Activated naive CD4-positive, alpha-beta T cell treated with anti-CD3 and anti-CD28 coated beads for 36 hours (primary cell): ENCODE measurements at places on chromosomes 2 and 18.

GRCh38 chr2:74575320-74575719 lies 20.8 kb downstream of the DOK1 start:
- no peak for DNase-seq

GRCh38 chr2:171046048-171046560 lies 114.6 kb downstream of the TLK1 start:
- no peak for DNase-seq

DNA sequence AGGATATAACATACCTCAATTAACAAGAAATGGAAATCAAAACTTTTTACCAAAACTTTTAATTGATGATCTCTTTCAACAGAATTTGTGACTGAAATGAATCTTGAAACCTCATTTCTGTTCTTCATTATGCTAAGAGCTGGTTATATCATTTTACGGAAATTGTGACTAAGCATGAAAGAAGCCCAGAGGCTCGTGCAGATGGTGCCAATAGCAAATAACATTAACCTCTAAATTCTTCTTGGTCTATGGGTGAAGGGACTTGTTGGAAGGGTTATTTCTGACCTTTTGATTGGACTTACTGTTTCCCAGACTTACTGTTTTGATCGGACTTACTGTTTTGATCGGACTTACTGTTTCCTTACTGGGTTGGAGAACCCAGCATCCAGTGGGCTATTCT lies 435.6 kb downstream of the TDRD15 start:
- DNase-seq = no peak

DNA sequence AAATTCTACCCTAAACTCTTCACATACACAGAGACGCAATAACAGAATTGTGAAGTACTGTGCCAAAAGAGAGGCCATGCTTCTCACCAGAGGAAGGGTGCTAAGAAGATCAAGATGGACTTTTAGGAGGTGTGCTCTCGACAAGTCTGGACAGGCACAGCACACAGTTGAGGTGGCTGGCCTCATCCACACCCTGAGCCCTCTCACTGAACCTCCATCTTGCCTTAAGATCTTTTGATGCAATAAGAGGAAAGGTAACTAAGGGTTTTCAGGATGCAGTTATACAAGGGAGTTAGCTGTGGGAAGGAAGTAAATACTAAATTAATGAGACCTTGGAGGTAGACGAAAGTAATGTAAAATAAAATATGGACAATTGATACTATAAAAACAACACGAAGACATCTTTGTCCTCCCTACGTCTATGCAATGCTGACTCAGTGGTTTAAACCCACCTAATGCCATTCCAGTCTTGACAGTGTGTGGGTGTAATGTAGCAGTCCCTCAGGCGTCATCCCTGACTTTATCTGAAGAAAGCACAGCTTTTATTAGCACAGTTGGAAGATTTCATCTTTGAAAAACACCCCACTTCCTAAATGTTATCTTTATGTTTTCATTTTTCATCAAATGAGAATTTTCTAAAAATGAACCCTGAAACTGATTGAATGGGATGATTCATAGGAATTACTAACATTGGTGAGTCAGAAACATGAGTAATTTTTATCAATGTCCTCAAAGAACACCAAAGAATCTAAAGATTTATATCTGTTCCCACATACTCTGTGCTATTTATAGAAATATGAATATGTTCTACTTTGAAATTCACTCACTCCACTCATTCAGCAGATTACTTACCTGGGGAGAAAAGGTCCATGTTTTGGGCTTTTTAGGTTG lies 34.0 kb upstream of the MALL start:
- no peak for DNase-seq

- no peak for DNase-seq
Measured at GRCh38 chr2:67842375-67842959, 220.3 kb downstream of the C1D start.

- no peak for DNase-seq
Measured at GRCh38 chr2:217919781-217920351, 82.9 kb downstream of the TNS1 start.

- peak; percentile 53 for DNase-seq
Measured at GRCh38 chr2:26772064-26773001, 8.2 kb downstream of the SLC35F6 start.

- no peak for DNase-seq
Measured at GRCh38 chr2:65076345-65076710, 20.1 kb downstream of the CEP68 start.

DNA sequence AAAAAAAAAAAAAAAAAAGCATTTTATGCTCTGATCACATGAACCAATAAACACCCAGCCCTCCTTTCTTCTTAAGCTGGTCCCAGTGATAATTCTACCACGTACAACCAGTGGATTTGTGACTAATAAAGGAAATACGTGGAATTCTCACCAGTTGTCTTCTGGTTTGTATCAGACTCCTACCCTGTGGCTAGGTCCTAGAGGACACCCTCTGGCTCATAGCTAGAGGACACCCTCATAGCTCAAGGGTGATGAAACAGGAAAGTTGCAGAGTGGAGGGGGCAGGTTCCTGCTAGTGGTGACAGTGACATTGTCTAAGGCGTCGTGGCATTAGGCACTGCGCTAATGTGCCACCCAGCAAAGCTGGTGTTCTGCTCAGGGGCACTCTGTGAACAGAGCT lies 167.8 kb downstream of the BCL11A start:
- DNase-seq = no peak

DNA sequence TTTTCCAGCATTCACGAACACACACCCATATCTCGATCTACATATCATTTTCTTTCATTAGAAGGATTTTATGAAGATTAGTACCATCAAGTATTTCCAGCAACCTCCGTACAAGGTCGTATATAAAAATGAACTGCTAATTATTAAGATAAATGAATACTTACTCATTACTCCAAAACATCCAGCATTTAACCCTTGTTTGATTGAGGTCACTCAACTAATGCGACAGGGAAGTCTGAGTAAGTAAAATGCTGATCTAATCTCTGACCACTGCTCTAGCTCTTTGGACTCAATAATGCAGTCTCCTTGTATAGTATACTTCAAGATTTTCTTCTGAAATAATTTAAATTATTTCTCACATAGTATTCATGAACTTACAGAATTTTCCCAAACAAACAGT lies 2.0 kb downstream of the ABHD3 start:
- DNase-seq = no peak

- no peak for DNase-seq
Measured at GRCh38 chr18:55141318-55141717, 182.1 kb upstream of the CCDC68 start.

DNA sequence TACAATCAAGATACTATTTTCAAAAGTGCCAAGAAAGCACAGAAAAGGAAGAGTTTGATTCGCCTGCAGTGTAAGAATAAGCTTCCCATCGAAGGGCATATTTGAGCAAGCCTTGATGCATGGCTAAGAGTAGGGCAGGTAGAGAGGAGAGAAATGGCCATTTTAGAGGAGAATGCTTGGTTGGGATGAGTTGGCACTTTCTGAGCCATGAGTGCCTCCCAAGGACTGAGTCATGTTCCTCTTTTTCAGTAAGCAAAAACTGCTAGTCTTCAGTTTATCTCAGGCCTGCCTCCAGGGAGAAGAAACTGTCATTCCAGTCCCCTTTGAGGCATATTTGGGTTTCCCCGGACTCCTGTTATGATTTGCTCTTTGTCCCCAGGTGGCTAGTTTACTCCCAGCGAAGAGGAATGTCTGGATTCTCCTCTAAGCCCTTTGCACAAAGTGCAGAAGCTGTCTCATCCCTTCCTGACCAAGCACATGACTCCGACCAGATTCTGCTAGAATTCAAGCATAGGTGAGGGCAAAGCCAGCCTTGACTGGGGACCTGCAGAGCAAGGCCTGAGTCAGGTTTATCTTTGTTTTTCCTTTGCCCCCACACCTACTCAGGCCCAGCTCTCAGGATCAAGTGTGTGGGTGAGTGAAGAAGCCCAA lies 115.2 kb downstream of the TTC32 start:
- no peak for DNase-seq

- DNase-seq = no peak
Measured at GRCh38 chr18:48657447-48658120, 118.8 kb downstream of the CTIF start.

GRCh38 chr2:240423788-240424191 lies 11.7 kb upstream of the GPC1 start:
- no peak for DNase-seq

DNA sequence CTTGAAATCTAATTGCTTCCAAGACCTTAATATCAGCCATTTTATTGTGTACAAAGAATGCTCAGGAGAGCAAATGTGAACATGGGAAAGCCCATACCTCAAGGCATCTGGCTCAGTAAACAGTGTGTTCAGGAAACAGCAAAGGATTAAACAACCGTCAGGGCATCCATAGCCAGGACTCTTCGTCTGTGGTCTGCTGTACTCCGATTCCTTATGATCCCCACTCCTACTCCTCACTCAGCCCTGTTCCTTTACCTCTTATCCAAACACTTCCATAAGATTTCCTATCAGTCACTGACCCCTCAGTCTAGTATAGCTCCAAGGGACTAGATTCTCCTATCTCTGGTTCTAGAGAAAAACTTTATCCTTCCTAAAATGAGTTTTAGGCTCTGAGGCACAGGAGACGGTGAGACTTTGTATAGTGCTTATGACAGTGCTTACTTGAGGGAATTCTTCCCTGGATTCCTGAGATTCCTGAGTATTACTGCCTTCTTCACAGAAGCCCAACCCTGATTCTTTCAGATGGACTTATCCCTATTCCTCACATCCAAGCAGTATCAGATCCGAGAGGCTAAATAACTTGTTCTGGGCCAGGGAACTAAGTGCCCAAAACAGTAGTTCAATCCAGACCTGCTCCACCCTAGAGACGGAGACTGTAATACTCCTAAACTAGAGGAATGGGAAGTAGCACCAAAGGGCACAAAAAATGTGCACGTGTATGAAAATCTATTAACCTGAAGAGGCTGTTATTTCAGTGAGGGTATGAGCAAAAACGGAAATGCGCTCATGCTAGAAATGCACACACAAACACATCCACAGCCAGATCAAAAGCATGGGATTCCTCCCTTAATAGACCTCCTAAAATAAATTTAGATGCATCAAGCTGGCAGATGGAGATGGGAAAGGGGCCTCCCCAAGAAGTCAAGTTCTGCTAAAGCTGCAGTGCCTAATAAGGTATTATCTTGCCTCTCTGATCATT lies 42.1 kb upstream of the SIGLEC15 start:
- DNase-seq = no peak

- no peak for DNase-seq
Measured at GRCh38 chr2:154724194-154724797, 25.8 kb downstream of the KCNJ3 start.

GRCh38 chr2:3127710-3128109 lies 249.9 kb downstream of the EIPR1 start:
- DNase-seq = no peak

GRCh38 chr2:232213176-232213575 lies 165.4 kb upstream of the ALPP start:
- no peak for DNase-seq

- DNase-seq = no peak
Measured at GRCh38 chr2:62362561-62362960, 143.4 kb downstream of the TMEM17 start.

DNA sequence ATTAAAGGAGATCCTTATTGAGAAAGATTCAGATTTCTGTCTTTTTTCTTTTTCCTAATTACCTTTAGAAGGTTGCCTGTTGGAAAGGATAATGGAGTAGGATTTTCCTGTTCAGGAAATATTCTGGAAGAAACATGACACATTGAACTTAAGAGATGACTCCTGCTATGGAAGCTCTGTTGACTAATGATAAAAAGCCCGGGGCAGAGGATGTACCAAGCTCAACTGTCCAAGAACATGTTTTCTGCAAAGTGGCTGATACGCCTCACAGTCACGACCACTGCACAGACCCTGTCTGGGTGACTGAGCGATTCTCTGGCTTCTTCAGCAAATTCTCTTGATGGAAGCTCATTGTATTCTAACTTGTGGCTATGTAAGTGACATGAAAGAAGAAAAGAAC lies 86.2 kb upstream of the THOC1 start:
- no peak for DNase-seq

GRCh38 chr2:219010162-219010756 lies 17.0 kb upstream of the CRYBA2 start:
- peak; percentile 41 for DNase-seq

DNA sequence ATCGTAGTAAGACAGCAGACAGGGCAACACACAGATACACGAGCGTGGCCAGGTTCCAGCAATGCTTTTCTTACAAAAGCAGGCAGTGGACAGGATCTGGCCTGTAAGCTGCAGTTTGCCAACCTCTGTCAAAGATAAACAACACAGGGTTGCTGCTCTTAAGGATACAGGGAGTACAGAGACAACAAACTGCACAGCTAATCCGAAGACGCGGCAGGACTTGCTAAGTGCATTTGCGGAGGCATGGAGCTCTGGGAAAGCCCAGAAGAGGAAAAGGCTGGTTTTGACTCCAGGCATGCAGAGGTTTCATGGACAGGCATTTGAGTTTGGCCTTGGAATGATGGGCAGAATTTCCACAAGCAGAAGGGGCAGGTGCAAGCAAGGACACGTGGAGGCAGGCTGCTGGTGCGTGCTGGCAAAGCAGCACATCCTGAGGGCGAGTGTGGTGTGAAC lies 24.4 kb downstream of the SERTAD2 start:
- no peak for DNase-seq

- DNase-seq = no peak
Measured at GRCh38 chr2:201219328-201220096, 36.6 kb downstream of the CASP10 start.

DNA sequence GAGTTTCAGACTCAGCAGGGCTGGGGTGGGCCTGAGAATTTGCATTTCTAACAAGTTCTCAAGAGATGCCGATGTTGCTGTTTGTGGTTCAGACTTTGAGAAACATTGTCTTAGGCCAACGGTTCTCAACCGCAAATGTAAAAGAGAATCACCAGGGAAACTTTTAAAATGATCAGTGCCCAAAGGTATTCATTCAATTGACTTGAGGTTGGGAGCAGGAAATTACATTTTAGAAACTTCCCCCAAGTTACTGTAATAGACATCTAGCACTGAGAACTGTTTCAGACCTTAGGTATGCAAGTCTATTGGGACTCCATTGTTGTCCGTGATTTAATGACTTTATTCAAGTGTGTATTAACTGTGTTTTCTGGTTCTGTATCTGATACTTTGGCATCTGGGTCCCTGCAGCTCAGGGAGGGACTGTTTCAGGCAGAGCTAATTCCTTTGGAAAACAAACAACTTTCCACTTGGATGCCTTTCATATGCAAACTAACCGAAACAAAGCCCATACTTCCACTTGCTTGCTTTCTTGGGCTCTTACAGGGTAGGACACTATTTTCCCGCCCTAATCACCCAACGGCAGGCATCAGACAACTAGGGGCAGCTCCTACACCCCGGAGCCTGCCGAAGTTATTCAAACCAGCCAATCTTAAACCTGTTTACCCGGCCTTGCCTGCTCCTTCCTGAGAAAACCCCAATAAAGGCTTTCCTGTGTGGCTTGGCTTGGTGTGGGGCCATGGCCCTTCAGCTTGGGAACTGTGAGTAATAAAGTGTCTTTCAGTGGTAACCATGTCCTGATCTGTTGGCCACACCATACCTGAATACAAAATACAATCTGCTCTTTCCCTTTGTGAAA lies 97.6 kb downstream of the POLE4 start:
- DNase-seq = no peak
